ENCODE measurements at places on chromosomes 1 and 21.

- DNase-seq = no peak
Observed at GRCh38 chr1:181151378-181152326, 63.2 kb downstream of the IER5 start.

- DNase-seq = no peak
Observed at GRCh38 chr1:234258071-234258470, 115.2 kb upstream of the COA6 start.

GRCh38 chr1:61743716-61744580 is 1.7 kb downstream of the PATJ start:
- no peak for DNase-seq

- DNase-seq = no peak
Observed at GRCh38 chr1:157968946-157969345, 24.5 kb upstream of the KIRREL1 start.

GRCh38 chr1:26132128-26132833 is 20.7 kb downstream of the PDIK1L start:
- DNase-seq = no peak

DNA sequence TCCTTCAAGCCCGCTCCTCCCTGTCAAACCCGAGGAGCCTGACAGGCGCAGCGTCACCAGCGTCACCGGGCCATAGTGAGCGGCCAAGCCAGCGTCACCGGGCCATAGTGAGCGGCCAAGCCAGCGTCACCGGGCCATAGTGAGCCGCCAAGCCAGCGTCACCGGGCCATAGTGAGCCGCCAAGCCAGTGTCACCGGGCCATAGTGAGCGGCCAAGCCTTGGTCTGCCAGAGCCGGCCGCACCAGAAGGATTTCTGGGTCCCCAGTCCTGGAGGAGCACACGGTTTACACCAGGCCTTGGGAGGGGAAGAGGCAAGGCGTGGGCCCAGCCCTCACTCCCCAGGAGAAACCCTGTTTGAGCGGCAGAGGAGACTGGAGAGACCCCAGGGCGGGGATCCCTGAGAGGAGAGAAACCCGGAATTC is 39.8 kb upstream of the COL18A1 start:
- no peak for DNase-seq

All from activated naive CD8-positive, alpha-beta T cell treated with anti-CD3 and anti-CD28 coated beads, Interleukin-2, amount 50 U/mL, for 24 hours (primary cell).